ENCODE measurements at places on chromosomes 11 and 22. TPM values are rescaled to one million over a fixed set of nuclear protein-coding genes. Genes with fewer than 3 reads are reported as not detected.

The CBX6 gene
- total RNA-seq, result 105 TPM

The SMIM35 gene
- not detected for total RNA-seq

GRCh38 chr11:47408598-47409439 lies 429 bp downstream of the SLC39A13 start:
- DNase-seq, result peak; percentile 91

DNA sequence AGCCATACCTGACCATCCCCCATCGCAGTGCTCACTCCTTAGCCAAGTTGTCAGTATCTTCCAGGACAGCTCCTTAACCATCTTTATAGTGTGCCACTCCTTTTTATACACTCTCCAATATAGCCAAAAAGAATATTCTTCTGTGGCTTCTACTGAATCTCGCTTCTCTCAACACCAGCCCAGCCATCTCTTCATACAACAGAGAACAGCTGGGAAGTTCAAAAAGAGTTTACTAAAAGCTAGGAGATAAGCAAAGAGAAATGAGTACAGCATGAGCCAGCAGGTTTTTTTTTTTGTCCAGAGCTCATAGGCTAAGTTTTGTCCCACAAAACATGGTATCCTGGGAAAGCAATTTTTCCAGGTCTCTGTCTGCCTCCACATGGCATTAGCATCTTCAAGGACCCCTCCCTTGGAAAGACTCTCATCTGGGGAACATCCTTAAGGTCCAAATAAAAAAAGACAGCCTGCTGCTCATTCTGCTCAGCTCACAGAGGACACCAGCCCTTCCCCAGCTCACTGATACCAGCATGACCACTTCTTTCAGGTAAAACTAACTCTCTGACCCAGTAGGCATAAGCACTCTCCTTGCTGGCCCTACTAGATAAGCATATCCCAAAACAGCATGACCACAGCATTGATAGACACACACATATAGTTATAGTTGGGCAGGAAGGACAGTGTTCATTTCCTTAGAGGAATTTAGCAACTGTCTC lies 48.8 kb upstream of the YWHAH start:
- no peak for DNase-seq

- no peak for DNase-seq
Observed at GRCh38 chr11:123670081-123670480, 15.7 kb upstream of the SCN3B start.

All from posterior vena cava (tissue), 2 donors.